ENCODE measurements at places on chromosomes 5 and 9. TPM values are rescaled to one million over a fixed set of nuclear protein-coding genes. Genes with fewer than 3 reads are reported as not detected.

The FSD1L gene
- 0.97 TPM for total RNA-seq

The SAXO1 gene
- not detected for total RNA-seq

The THBS4 gene
- total RNA-seq, result not detected

The ATP6V0E1 gene
- total RNA-seq, result 90.5 TPM

The TIMD4 gene
- total RNA-seq, result not detected

The GABRA6 gene
- total RNA-seq, result not detected

The PLAC8L1 gene
- total RNA-seq, result not detected

The PKD2L2 gene
- not detected for total RNA-seq

The COL27A1 gene
- 14.5 TPM for total RNA-seq

The SH3RF2 gene
- total RNA-seq, result 15.9 TPM

The IFNA21 gene
- total RNA-seq, result not detected

The LHFPL2 gene
- 11.7 TPM for total RNA-seq

The TXNDC8 gene
- total RNA-seq, result not detected

The SLC34A3 gene
- not detected for total RNA-seq

The SLC6A3 gene
- not detected for total RNA-seq

The CANX gene
- 260 TPM for total RNA-seq

The CCL27 gene
- total RNA-seq, result not detected

The UBTD2 gene
- 9.0 TPM for total RNA-seq

The PCDHGA2 gene
- 0.05 TPM for total RNA-seq

The WDR38 gene
- not detected for total RNA-seq

The RABL6 gene
- total RNA-seq, result 242 TPM

The C5orf58 gene
- total RNA-seq, result not detected

The PLPP6 gene
- total RNA-seq, result 12.7 TPM

The SLC31A2 gene
- 3.4 TPM for total RNA-seq

The WHRN gene
- 0.78 TPM for total RNA-seq

The S1PR3 gene
- not detected for total RNA-seq

The TICAM2 gene
- not detected for total RNA-seq

The MIGA2 gene
- total RNA-seq, result 66.6 TPM

The PCDHGB7 gene
- 2.1 TPM for total RNA-seq

The ZNF483 gene
- total RNA-seq, result not detected

The TRIM36 gene
- total RNA-seq, result 1.0 TPM

The TMEFF1 gene
- total RNA-seq, result not detected

The TUSC1 gene
- 17.9 TPM for total RNA-seq

The PCDHAC1 gene
- not detected for total RNA-seq

The IL12B gene
- total RNA-seq, result not detected

The SLC23A1 gene
- 0.39 TPM for total RNA-seq

The MSX2 gene
- total RNA-seq, result 2.0 TPM

The FGD3 gene
- 14.7 TPM for total RNA-seq

The OR5C1 gene
- not detected for total RNA-seq

The BAAT gene
- total RNA-seq, result 0.57 TPM

The PLPPR1 gene
- total RNA-seq, result 0.15 TPM

The MED10 gene
- 18.5 TPM for total RNA-seq

The CAMK2A gene
- total RNA-seq, result not detected

The DBH gene
- not detected for total RNA-seq

The SPATA9 gene
- total RNA-seq, result not detected

The KIF12 gene
- total RNA-seq, result 36.4 TPM

The CCDC69 gene
- total RNA-seq, result 0.33 TPM
